ENCODE measurements at places on chromosomes 6 and 20. TPM values are rescaled to one million over a fixed set of nuclear protein-coding genes. Genes with fewer than 3 reads are reported as not detected.

ZSCAN16 gene
- 1.8 TPM for polyA plus RNA-seq

MICA gene
- polyA plus RNA-seq: 67.7 TPM

CALHM6 gene
- 1.5 TPM for polyA plus RNA-seq

BACH2 gene
- polyA plus RNA-seq: 1.4 TPM

TFAP2D gene
- not detected for polyA plus RNA-seq

HCRTR2 gene
- not detected for polyA plus RNA-seq

TP53TG5 gene
- polyA plus RNA-seq: not detected

SLC17A1 gene
- not detected for polyA plus RNA-seq

PTCRA gene
- not detected for polyA plus RNA-seq

CCM2L gene
- not detected for polyA plus RNA-seq

UBE2C gene
- 124 TPM for polyA plus RNA-seq

SYCP2 gene
- polyA plus RNA-seq: 0.31 TPM

MAVS gene
- 15.5 TPM for polyA plus RNA-seq

Data from IMR-90 (cell line).